ENCODE measurements at places on chromosomes 1 and 21.

- DNase-seq: no peak
These were observed 23.1 kb downstream of the FAM89A start for GRCh38 chr1:231016966-231017365.

- DNase-seq: no peak
These were observed 32.5 kb downstream of the ZNF644 start for GRCh38 chr1:90989302-90989701.

- DNase-seq: no peak
These were observed 13.3 kb downstream of the F3 start for GRCh38 chr1:94528299-94528698.

DNA sequence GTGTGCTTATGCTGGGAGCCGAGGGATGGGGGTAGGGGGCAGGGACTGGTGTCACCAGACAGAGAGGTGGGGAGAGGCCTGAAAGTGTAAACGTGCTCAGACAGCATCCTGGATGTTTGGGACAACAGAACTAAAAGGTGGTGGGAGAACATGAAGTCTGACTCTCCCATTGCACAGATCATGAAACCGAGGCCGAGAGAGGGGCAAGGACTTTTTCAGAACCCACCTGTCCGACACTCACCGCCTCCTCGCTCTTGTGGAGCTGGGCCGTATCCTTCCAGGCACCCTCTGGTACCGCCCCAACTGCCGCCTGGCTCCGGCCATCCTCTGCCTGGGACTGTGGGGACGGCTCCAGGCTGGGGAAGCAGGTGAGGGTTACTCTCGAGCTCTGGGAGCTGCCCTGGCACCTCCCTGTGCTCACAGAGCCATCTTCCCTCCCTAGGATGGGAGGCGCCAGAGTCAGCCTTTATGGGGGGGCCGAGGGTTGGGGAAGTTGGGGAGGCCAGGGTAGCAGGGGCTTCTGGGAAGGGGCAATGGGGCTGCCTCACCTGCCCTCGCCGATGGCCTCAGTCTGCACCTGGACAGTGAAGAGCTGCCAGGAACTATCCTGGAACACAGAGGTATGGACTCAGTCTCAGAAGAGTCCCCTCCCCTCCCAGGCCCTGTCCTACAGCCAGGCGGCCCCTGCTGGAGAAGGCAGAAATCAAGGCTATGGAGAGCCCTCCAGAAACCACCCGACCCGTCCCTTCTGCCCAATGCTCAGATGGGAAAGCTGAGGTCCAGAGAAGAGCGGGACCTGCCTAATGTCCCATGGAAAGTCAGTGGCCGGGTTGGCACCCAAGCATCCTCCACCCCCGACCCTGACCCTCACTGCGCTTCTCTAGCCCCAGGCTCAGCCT, 7.0 kb downstream of the ATP13A2 start:
- no peak for DNase-seq

DNA sequence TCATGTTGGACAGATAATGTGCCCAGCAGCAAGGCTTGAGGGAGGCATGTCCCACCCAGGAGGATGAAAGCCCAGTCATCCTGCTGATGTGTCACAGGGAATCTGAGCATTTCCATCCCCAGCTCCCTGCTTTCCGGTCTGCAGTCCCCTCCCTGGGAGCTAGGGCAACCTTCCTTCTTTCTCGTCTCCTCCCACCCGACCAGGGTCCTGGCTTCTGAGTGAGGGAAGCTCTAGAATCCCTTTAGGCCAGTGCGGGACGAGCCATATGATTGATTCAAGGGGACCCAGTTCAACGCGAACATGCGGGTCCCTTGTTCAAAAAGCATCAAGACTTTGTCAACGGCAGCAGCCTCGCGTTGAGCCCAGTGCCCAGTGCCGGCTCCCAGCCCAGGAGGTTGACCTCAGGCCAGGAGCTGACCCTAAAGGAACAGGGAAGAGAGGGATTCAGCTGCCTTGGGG, 96.7 kb upstream of the TMPRSS2 start:
- no peak for DNase-seq

GRCh38 chr1:31765516-31765915, 1.4 kb upstream of the ADGRB2 start:
- DNase-seq: no peak

DNA sequence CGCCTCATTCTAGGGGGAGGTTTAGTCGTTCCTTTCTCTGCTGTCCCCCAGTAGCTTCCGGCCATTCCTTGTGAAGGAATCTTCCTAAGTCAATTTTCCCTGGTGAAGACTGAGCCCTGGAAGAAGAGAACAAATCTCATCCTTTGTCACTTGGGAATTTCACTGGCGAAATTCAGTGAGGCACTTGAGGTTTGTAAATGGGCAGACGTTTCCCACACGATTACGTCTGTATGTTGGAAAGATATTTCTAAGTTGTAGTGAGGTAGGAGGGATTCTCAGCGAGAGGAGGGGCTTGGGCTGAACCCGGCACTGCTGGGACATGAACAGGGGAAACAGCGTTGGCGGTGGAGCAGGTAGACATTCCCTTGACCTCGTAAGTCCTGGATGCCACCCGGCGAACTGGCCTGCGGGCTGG, 47.2 kb downstream of the GALNT2 start:
- DNase-seq: no peak

GRCh38 chr1:22545141-22545540, 18.1 kb upstream of the EPHA8 start:
- no peak for DNase-seq

- DNase-seq: no peak
These were observed 84.2 kb upstream of the RGS2 start for GRCh38 chr1:192724670-192725069.

DNA sequence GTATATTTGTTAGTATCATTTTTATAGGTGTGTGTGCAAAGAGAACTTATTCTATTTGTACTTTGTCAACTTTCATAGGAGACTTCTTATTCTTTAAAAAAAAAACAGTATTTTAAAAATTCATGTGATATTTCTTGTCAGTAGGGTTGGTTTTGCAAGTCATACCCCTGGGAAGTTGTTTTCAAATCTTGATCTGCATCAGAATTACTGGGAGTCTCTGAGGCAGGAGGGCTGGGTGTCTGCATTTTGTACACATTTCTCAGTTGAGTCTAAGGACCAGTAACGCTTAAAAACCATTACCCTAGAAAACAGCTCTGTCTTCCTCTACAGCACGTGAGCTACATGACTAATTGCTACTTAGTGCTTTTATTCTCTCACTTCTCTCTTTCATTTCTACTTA, 76.0 kb upstream of the CTTNBP2NL start:
- no peak for DNase-seq
